ENCODE measurements at places on chromosomes 7 and 10.

- no peak for DNase-seq
These were observed 28.4 kb upstream of the C10orf71 start for GRCh38 chr10:49270565-49270964.

DNA sequence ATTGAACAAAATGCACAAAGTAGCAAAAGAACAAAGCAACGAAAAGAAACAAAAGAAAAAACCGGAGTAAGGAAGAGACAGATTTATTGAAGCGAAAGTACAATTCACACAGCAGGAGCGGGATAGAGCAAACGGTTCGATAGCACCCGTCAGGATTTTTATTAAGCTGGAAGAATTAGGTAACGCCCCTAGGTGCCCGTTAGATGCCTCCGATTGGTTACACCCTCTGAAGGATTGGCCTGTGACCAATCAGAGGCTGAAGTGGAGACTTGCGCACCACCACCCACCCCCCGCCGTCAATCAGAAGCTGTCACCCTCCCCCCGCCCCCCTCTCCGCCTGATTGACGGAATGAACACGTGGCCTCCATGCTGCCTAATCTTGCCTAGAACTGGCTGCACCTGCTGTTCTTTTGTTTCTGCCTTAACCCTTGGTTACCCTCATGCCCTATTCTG is 16.8 kb downstream of the OCM2 start:
- DNase-seq = no peak

DNA sequence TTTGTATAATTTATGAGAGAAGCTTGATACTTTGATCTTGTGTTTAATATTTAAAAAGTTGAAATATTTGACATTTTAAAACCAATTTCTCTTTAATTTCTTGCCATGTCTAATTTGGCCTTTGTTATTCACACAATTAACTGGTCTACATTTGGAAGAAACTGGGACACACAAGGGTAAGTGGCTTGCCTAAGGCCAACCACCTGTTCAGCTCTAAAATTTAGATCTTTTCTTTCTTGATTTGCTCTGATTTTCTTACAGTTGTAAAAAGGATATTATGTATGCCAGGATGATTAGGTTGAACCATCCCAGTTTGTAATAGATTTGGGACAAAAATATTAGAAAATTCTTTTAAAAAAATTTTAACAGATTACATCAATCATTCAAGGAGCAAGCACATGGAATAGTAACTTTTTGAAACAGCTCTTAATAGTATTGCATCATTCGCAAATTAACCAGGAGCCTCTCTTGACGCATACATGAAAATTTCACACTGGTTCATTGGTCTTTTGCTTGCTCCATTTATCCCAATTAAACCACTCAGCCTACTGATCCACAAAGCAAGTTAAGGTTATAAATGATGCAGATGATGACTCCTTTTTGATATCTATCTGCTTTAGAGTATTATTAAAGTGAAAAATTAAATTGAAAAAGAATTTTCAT is 222.4 kb upstream of the SLC26A5 start:
- DNase-seq = no peak

- no peak for DNase-seq
These were observed 15.4 kb downstream of the AKR1B1 start for GRCh38 chr7:134443396-134444070.

GRCh38 chr10:18308600-18308999 is 168.4 kb downstream of the CACNB2 start:
- DNase-seq = no peak

Measured in stimulated activated CD8-positive, alpha-beta memory T cell treated with anti-CD3 and anti-CD28 coated beads, Interleukin-2, amount 100 ng/mL, for 1 hour (primary cell).